ENCODE measurements at places on chromosomes 16 and 17. TPM values are rescaled to one million over a fixed set of nuclear protein-coding genes. Genes with fewer than 3 reads are reported as not detected.

DNA sequence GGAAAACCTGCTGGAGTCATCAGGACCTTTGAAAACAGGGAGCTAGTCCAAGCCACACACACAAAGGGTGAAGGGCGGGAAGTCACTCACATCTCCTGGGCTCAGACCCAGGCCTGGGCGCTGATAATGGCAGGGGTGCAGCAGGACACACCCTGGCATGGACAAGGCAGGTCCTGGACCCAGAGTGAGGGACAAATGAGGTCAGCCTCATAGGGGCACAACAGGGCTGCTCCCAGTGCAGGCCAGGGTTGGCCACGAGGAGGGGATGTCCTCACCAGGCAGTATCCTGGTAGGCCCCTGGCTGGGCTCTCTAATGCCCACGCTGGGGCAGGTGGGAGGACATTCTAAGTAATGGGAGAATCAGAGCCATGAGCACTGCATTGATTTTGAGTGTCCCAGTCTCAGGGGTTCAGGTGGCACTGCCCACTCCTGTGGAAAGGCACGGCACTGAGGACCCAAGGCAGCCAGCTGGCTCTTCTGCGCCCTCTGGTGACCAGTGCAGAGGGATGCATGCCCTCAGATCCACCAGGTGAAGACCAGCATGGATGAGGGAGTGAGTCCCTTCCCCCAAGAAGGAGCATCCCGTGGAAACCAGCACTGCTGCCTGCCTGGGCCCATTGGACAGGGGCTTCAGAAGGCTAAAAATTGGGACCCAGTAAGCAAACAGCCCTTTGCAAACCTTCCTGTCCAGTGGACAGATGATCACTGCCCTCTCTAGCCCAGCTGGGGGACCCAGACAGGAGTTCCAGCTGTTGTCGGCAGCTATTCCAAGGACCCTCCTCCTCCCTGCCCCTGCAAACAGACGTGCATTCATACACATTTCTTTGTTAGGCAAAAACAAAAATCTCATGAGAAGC lies 23.4 kb upstream of the SREBF1 start:
- peak; percentile 52 for DNase-seq

TLCD2 gene
- 0.20 TPM for total RNA-seq

- DNase-seq = no peak
These were observed at the start of gene TEX19 for GRCh38 chr17:82358465-82359350. Gene TEX19 (plus strand): TSS chr17:82359247. CDS start chr17:82362151, 2,904 bp downstream.

DNA sequence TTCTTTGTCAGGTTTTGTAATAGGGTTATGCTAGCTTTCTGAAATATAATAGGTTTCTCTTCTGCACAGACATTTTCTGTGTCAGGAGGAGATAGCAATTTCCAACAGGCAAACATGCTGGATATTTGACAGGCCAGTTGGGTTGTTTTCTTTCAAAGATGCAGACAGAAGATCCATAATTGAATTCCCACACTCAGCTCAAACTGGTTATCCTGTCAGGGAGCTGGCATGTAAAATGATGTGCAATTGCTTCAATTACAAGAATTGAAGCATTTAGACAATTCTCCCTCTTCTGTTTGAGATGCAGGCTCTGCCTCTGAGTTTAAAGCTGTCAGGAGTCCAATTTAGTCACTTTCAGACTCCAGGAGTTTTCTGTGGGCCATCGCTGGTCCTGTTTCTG lies 146.2 kb upstream of the ZKSCAN2 start:
- DNase-seq = no peak

DNA sequence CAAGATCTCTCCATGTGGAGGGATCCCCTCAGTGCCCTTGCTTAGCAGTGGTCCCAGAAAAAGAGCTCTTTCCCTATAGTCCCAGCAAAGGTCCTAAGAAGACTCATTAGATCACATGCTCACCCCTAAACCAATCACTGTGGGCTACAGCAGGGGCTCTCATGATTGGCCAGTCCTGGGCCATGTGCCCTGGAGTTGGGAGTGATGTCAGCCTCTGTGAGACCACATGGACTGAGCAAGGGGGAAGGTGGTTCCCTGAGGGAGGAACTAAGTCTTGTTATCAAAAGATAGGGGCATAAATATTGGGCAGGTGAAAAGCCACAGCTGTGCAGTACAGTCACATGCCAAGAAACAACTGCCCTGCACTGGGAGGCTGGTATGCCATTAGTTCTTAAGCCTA lies 51.3 kb downstream of the SCNN1B start:
- no peak for DNase-seq

DNA sequence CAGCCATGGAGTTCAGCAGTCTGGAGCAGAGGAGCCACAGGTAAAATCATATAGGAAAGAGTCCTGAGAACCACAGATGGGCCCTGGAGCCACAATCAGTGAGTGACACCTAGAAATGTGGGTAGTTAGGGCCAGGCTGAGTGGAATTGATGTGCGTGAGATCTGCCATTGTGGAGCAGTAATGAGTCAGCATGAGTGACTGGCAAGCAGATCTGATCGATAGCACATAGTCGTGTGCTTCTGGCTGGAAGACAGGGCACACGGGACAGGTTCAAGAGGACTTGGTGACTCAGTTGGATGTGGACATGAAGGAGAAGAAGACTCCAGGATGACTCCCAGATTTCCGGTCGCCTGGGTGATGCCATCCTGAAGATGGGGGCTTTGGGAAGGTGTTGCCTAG lies 12.3 kb downstream of the ADORA2B start:
- no peak for DNase-seq

SLC2A4 gene
- not detected for total RNA-seq

HOXB2 gene
- total RNA-seq = 8.4 TPM

- no peak for DNase-seq
These were observed 8.8 kb downstream of the QPRT start for GRCh38 chr16:29687755-29688154.

GRCh38 chr17:2137342-2138098 lies 82.6 kb downstream of the HIC1 start:
- peak; percentile 67 for DNase-seq

HSD3B7 gene
- total RNA-seq = 73.0 TPM

DNA sequence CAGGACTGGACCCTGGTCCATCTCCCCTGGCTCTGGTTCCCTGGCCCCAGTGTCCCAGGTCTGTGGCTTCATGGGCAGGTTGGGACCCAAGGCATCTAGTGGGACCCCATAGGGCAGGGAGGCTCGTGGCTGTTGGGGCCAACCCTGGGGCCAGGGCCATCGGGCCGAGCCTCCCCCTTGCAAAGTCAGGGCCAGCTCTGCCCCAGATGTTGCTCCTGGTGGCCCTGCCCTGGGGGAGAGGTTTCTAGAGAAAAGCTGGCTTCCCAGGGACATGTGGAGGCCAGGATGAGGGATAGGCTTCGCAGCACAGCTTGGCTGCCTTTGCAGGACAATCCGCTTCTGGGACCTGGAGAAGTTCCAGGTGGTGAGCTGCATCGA lies 16.6 kb downstream of the KATNB1 start:
- DNase-seq = no peak

DNA sequence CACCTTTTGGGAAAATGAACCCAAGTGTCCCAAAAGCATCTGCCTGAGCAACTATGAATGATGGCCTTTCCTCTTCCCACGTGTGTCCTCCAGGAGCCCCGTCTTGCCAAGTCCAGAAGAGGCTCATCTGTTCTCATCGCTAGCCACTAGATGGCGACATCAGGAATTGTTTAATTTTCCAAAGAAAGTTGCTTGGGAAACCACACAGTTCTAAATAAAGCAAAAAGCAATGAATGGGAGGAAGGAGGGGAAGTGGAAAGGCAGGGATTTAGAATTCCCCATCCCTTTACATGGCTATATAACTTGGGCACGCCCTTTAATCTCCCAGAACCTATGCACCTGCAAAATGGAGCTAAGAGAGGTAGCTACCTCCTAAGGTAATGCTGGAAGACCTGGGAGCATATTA lies 9.0 kb upstream of the CDH5 start:
- peak; percentile 65 for DNase-seq

USP43 gene
- 5.3 TPM for total RNA-seq

DNA sequence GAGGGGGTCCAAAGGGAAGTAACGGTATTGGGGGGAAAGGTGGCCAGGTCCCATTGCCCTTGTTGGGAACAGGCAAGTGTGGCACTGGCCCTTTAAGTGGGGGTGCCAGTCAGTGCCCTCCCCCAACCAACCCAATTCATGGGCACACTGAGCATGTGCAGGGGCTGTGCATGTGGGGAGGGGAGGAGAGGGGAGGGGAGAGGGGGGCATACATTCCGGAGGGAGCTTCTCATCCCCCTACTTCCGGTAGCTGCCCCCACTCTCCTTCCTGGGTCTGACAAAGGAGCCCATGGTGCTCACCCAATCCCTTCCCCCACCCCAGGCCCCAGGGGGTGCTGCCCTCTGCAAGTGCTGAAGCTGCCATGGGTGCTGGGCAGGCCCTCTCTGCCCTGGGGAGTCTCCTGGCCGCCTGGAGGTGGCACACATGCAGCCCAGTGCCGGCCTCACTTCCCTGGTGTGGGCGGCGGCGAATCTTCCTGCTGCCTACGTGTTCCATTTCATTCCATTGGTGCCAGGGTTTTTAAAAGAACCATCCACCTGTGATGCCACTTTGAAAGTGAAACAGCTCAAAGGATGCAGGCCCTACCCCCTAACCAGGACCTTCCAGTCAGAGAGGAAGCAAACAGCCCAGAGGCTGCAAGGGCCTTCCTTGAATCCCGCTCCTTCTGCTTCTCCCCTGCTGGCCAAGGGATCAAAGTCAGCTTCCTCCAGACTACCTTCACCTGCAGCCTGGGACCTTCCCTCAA lies 11.0 kb downstream of the HEXIM2 start:
- peak; percentile 96 for DNase-seq

DNA sequence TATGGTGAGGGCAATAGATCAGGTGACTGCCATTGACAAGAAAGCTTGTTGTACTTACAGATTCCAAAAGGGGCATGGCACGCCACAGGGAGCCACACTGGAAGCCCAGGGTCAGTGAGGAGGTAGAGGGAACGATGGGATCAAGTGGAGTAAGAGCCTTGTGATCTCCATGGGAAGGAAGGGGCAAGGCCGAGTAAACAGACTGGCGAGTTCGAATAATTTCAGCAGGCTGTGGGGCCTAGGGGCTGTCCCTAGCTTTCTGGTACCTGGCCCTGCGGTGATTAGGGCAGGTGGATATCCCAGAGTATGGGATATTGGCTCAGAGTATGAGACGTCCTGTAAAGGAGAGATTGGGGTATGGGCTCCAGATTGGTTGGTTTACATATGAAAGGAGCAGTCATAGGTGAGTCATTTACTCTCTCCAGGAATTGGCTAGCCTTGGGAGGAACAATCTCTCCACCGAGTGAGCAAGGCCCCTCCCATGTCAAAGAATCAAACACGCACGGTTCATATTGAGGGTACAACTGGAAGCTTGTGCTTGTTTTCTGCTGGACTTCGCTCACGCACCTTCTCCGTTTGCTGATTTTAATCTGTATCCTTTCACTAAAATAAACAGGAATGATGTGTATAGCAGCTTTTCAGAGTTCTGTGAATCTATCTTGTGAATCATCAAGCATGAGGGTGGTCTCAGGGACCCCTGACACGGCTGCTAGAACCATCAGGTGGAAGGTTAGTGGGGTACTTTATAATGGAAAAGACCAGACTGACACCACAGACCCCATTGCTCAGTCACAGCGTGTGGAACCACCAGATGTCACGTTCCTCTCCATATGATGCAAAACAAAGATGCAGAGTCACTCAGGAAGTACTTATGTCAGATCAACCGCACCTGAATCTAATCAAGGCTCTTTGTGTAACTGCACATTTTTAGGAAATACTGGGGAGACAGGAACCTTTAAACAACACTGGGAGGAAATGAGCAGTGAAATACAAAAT lies 27.9 kb downstream of the GABARAPL2 start:
- DNase-seq = peak; percentile 44

RARA gene
- 26.0 TPM for total RNA-seq

GRCh38 chr16:84982434-84982833 lies 28.9 kb downstream of the ZDHHC7 start:
- DNase-seq = no peak

DNA sequence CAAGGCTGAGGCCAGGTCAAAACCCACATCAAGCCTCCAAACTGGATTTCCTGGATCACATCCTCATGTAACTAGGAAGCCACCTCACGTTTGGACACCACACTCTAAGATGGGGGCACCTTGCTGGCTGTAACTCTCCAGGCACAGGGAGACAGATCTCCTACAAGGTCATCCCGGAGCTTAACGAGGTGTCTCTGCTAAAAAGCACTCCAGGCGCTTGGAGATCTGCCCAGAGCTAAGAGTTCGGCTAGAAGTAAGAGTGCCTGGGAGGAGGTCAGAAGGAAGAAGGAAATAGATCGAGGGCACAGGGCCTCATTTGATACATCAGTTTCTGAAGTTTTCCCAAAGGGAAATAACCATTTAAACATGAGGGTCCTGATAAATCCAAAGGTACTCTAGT lies 15.9 kb downstream of the PSMB3 start:
- DNase-seq = no peak

DNA sequence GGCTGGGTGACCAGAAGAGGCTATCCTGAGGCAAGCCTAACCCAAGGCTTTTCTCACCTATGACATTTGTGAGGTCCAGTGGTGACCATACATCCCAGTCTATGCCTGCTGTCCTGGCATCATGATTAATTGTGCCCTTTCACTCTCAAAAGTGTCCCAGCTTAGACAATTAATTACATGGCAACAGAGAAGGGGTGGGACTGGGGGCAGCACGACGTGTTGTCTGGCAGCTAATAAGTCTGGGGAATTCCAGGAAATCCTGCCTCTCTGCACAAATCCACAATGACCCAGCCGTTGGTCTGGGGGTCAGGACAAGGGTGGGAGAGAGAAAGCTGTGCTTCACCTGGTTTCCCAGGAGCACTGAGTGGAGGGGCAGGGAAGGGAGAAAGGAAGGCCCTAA lies 14.0 kb upstream of the MTMR4 start:
- DNase-seq = no peak

- no peak for DNase-seq
These were observed 5.7 kb upstream of the METTL9 start for GRCh38 chr16:21593530-21594289.

- no peak for DNase-seq
These were observed 148.3 kb downstream of the CDH8 start for GRCh38 chr16:61887903-61888302.

GRCh38 chr17:3879591-3880417 lies 13.0 kb downstream of the CAMKK1 start:
- no peak for DNase-seq

DNA sequence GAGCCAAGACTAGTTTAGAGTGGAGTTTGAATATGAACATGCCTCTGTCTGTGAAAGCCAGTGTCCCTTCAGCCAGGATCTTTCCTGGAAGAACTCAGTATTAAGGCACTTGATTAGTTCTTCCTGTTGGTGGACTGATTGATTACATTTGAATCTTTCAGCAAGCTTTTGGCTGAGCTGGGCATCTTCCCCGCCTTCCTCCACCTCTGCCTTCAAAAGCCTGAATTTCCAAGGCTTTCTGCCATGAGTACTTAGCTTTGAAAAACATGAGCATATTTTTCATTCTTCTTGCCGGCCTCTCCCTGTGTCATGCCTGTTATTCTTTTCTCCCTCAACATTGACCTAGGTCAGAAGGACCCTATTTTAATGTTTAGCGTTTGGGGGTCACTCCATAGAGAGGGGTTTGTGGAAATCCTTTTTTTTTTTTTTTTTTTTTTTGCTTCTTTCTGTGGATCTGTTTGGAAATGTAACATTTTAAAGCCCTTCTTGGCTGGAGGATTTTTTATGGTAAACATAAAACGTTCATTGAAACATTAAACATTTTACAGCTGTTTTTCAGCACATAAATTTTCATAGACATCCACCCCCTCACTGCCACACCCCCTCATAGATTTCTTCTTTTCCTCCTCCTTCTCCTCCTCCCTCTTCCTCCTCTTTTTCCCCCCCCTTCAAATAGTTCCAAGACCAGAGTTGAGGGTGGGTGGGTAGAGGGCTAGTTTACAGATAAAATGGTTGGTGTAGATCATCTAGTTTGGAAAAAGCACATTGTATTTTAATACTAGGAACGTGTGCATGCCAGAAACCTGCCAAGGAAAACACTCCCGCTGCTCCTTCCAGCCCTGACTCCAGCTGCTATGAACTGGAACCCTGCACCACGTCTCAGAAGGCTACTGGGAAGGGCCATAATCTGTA lies 645.9 kb downstream of the WWOX start:
- no peak for DNase-seq
